ENCODE measurements at places on chromosomes 7 and 10.
A peak's percentile ranks its signal among the peaks of the same experiment; 100 is the strongest.

GRCh38 chr10:71632896-71633600 lies 86.5 kb downstream of the C10orf105 start:
- no peak for DNase-seq

- peak; percentile 32 for DNase-seq
These were observed 73.4 kb downstream of the AHR start for GRCh38 chr7:17371671-17372524.

- no peak for DNase-seq
These were observed 2.0 kb downstream of the MICALL2 start for GRCh38 chr7:1457059-1457948.

DNA sequence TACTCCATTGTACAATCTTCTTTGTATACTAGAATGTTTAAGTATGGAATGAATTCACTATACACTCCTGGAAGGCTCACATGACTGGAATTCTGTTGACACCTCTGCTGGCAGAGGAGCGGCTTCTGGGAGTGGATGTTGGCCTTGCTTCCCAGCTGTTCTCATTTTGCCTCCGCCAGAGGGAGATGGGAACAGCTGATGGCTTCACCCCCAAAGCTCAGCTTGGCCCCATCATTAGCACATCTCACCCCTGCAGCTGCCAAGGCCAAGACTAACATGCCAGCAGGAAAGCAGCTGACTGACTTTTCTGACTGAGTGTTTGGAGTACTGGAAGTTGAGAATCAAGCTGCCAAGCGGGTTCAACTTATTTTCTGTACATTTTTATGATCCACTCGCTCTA lies 15.1 kb downstream of the ADAM12 start:
- DNase-seq = no peak

GRCh38 chr7:8206956-8207355 lies 55.0 kb downstream of the ICA1 start:
- no peak for DNase-seq

DNA sequence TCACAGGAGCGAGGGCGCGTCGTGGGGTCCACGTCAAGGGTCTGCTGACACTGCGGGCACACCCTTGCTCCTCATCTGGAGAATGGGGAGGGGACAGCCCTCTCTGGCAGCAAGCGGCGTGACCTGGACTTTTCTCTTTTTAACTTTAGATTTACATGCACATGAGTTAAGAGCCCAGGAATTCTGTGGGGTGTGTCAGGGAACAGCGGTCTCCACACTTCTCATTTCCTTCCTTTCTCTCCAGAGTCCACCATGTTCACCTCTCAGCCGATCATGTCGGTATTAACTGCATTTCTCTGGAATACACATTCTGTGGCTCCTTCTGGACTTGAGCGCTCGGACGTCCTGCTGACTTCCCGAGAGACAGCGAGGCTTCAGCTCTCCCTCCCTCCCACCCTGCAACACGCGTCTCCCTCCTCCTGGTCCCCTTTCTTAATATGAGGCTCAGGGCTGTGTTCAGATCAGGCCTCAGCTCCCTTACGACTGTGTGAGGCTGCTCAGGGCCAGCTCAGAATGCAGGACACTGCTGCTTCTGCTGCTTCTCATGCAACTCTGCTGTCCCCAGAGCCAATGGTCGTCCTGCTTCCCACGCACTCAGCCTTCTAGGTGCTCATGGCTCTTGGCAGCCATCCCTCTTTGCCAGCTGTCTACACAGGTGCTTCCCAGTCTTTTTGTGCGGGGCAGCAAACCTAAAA lies 261.3 kb downstream of the ELFN1 start:
- no peak for DNase-seq

- DNase-seq = no peak
These were observed 22.4 kb upstream of the MNX1 start for GRCh38 chr7:157032644-157033482.

DNA sequence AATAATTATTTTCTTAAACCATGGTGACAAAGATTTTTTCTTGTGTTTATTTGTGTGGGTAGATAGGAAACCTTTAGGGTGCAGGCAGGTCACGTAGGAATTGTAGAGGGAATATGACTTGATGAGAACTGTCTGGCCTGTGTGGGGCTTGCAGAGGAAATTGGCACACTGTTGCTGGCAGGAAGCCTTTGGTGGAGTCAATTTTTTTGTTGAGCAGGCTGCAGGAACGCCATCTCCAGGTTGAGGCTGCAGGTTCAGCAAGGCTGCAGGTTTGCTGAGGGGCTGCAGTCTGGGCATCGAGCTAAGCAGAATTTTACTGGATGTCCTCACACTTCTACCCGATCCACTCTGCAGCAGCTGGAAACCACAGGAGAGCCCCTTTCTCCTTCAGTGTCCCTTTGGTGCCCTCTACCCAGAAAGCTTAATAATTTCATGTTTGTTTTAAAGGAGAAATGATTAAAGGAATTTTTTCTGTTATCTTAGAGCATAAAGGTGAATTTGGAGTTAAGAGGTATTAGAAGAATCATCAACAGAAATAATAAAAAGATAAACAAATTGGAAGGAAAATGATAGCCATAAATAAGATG lies 37.0 kb downstream of the TBC1D12 start:
- DNase-seq = no peak

GRCh38 chr7:100585511-100586265 lies at the start of gene LRCH4:
TSS of gene LRCH4 (minus strand) at chr7:100586129. CDS start at chr7:100586100, 29 bp downstream.
- DNase-seq = peak; percentile 86

DNA sequence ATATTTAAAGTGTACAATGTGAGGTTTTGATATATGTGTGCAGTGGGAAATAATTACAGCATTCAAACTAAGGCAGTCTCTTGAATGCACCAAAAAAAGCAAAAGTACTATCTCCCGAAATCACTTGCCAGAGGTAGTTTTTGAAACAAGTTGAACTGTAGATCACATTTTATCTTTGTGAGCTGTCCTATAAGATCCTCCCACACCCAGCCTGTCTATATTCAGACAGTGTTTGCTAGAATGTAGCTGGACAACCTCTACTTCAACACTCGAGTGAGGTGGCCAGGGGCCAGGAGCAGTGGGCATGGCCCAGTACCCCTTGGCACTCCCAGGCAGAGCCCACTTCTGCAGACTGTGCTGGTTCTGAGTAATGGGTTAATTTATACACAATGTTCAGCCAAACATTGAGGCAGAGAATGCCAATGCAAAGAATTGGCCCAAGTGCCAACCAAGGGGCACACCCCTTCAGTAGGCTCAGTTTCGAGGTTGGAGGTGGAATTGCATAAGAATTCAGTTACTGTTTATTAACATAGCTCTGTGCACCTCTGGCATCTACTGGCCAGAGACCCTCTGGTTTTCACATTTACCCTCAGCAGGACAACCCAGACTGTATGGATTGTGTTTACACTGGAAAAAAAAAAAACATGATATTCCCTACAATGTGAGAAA lies 70.5 kb downstream of the AHR start:
- no peak for DNase-seq

Measured in hepatocyte (in vitro differentiated cells).